Right renal pelvis (tissue), 4 donors: ENCODE measurements at places on chromosomes 6 and 20. TPM values are rescaled to one million over a fixed set of nuclear protein-coding genes. Genes with fewer than 3 reads are reported as not detected.
A peak's percentile ranks its signal among the peaks of the same experiment; 100 is the strongest.

MPC1 gene
- polyA plus RNA-seq, result 87.1 TPM

POM121L2 gene
- not detected for polyA plus RNA-seq

USP49 gene
- 9.5 TPM for polyA plus RNA-seq

GRCh38 chr6:159981403-159982245, 12.7 kb downstream of the IGF2R start:
- no peak for DNase-seq

DNA sequence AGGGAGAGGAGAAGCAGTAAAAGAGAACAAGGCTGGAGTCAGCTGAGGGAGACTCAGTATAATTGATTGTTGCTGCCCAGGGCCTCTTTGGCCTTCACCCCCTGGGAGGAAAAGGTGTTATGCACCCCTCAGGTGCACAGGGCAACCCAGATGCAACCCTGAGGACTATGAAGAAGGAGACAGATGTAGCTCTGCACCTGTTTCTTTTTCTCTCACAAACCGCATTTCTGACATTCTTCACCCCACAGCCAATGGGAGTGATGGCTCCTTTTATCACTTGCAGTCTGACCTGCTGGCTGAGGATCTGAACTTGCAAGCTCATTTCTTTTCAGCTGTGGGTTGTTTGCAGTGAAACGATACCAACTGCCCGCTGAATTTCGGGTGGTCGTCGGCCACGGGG, 64.1 kb upstream of the F13A1 start:
- DNase-seq, result no peak

- DNase-seq, result peak; percentile 32
Measured at GRCh38 chr6:105402090-105402938, 568 bp downstream of the PREP start.

DNA sequence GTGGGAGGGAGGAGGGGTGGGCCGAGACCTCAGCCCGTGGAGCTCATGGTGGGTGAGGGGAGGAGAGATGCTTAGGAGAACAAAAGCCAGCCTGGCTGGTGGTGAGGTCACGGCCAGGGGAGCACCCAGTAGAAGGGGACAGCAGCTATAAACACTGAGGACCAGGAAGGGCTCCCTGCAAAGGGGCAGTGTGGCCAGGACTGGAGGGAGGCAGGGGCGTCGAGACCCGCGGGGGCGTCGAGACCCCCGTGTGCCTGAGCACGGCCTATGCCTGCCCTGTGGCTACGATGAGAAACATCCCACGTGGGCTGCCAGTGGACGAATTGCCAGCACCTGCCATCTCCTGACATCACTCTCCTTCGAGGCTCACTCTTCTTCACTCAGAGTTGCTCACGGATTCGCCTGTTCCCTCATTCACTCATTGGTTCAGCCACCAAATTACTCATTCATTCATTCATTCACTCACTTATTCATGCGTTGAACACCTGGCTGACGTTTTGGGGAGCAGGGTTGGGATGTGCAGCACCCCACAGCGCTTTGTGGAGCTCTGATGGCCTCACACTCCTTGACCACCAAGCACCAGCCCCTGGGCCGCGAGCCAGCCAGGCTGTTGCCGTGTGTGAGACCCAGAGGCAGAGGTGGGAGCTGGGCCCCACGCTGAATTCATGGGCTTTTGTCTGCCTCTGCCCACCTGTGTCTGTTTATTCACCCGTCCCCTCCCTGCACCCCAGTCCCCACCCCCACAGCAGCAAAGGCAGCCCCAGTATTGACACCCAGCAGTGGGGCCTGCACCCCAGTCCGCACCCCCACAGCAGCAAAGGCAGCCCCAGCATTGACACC, 61.2 kb upstream of the BHLHE23 start:
- DNase-seq, result no peak

- DNase-seq, result no peak
Measured at GRCh38 chr20:59518881-59519706, 85.2 kb upstream of the PHACTR3 start.

DNA sequence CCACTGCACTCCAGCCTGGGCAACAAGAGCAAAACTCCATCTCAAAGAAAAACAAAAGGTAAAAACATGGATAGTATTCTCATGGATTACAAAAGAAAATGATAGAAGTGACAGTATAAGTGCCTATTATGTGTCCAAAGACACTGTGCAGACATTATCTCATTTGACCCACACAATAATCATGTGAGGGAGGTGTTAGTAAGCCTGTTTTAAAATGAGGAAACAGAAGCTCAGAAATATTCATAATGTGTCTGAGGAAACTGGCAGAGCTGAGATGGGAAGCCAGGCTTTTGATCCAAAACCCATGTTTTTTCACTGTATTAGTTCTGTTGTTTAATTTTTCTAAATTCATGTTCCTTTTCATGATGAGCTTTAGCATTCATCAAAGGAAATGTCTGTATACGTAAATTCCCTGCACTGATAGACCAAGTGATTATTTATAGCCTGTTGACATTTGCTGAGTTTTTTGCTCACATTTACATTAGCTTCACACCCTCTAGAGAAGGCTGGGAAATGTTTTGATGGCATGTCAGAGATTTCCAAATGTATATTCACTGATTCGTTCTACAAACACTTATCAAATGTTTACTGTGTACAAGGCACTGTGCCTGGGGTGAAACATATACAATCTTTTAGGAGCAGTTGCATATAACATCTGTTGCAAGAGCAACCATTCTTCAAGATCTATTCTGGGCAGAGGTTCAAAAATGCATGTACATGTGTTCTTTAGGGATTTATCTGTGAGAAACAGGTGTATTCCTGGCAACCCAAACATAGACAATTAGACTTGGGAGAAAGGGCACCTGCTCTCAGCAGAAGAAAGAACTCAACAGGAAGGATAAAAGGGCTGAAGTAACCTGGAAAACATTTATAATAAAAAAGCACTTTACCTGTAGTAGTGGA, 331.5 kb downstream of the SAMD5 start:
- DNase-seq, result no peak

GRCh38 chr6:6412700-6413099, 92.2 kb upstream of the F13A1 start:
- peak; percentile 60 for DNase-seq

DNA sequence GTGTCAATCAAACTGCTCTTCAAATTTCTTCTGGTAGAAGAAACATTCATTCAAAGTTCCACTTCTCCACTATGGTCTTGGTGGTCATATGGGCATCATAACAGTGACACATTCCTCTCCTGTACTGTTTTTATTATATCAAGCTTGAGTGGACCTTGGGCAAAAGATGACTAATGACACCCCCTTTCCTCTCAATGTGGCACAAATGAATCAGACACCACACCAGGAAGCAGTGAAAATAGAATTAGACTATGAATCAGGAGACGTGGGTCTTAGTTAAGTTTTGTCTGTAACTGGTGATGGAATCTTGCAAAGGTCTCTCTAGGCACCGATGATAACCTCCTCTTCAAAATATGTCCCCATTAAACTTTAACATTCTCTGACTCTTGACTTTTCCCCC, 9.0 kb upstream of the NRSN1 start:
- no peak for DNase-seq

- no peak for DNase-seq
Measured at GRCh38 chr6:111162504-111162903, 75.2 kb downstream of the SLC16A10 start.

DNA sequence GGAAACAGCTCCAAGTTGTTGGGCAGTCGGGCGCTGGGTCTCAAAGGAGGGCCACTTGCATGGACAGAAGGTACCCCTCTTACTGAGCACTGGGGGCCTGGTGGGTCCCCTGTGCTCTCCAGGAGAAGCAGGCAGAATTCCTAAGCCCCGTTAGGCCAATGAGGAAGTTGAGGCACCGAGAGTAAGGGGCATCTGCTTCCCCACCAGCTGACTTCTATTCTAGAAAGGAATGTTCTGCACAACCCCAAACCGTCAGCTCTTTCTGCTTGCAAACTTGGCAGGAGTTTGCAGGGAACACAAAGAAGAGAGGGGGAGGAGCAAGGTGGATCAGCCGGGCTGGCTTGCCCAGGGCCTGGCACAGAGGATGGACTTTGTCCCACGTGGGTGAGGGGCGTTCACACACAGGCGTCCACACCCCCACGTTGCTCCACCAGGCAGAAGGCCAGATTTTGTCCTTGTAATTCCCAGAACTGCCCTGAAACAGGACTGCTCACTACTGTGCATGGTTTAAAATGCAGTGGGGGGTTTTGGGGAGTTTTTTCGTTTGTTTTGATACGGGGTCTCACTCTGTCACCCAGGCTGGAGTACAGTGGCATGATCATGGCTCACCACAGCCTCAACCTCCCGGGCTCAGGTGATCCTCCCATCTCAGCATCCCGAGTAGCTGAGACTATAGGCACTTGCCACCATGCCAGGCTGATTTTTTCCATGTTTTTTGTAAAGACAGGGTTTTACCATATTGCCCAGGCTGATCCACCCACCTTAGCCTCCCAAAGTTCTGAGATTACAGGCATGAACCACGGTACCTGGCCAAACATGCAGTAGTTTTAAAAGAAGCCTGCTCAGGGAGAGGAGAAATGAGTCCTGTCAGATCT, 93.3 kb downstream of the SNX5 start:
- DNase-seq, result no peak

DNA sequence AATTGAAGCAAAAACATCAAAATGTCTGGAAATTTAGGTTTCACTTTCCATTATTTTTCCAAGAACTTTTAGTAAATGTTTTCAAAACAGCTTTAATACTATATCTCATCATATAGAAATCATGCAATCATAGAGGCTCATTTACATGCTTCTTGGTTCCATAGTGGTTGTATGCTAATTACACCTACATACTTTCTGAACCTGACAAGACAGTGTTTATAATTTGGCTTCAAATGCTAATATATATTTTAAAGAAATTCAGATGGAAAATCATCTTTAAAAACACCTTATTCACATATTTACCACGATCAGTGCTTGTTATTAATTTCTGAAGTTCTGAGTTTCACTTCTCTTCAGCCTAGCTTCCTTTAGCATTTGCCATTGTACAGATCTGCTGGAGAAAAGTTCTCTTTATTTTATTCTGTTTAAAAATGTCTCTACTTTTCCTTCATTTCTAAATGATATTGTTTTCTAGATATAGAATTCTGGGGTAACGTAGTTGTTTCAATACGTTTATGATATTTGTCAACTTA, 89.9 kb downstream of the PLCB1 start:
- DNase-seq, result no peak

- peak; percentile 97 for DNase-seq
Measured at GRCh38 chr6:110179406-110180227, at the start of gene WASF1. TSS of gene WASF1 (minus strand) at chr6:110179670. CDS start at chr6:110127601, 52,069 bp downstream.

DNA sequence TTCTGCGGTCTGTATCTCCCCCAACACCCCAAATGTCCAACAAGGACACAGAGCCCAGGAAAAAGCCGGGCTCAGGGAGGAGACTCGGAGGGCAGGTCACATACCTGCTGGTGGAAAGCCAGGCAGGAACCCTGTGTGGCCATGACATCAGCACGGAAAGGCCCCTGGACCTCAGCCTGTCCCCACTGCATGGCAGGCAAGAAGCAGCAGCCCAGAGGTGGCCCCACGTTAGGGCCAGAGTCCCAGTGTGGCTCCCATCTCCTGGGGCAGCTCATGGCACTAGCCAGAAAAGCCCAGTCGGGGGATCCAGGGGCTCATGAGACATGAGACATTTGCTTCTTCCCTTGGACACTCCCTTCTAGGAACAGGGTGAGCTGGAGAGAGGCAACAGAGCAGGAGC, 258.7 kb downstream of the DLL1 start:
- DNase-seq, result no peak

DNA sequence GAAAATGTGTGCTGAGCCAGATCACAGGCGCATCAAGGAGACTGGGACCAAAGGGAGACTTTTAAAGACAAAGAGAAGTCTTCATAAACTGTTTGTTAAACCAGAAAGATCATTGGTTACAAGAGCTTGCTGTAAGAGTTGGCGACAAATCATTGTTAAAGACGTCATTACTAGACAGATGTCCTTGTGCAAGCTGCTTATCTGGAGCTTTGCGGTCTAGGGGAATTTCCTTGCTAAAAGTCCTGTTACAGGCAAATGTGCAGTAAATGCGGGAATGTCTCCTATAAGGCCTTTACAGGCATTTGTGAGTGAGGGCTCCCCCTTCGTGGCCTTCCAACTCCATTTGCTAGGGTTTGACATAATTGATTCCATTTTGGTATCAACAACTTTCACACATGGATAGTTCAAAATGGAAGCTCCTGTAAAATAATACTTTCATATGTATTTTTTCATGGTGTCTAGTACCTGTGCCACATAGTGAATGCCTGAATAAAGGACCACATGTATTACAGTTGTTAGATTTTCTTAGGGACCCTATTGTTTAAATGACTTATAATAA, 362.4 kb downstream of the UTRN start:
- DNase-seq, result no peak

DNA sequence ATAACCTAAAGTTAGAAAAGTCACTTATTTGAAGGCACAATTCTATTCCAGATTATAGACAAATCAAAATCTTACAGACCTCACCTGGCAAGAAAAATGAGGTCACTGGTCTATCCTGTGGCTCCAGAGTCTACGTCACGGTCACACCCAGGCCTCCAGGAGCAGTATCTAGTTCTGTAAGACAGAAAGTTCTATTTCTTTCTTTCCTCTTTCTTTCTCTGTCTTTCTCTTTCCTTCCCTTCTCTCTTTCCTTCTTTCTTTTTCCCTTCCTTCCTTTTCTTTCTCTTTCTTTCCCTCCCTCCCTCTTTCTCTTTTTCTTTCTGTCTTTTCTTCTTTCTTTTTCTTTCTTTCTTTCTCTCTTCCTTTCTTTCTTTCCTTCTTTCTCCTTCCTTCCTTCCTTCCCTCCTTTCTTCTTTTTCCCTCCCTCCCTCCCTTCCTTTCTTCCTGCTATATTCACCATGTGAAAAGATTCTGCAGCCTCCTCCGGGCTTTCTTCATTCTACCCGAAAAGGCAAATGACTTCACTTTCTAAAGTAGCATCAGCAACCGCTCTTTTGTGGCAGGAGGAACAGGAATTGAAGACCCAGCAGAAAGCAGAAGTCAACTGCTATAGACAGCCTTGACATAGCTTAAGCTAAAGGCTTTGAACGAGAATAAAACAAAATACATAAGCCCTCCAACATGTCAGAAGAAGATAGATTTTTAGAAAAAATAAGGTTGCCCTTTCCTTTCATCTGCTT, 83.9 kb upstream of the SIRPG start:
- DNase-seq, result no peak

DNA sequence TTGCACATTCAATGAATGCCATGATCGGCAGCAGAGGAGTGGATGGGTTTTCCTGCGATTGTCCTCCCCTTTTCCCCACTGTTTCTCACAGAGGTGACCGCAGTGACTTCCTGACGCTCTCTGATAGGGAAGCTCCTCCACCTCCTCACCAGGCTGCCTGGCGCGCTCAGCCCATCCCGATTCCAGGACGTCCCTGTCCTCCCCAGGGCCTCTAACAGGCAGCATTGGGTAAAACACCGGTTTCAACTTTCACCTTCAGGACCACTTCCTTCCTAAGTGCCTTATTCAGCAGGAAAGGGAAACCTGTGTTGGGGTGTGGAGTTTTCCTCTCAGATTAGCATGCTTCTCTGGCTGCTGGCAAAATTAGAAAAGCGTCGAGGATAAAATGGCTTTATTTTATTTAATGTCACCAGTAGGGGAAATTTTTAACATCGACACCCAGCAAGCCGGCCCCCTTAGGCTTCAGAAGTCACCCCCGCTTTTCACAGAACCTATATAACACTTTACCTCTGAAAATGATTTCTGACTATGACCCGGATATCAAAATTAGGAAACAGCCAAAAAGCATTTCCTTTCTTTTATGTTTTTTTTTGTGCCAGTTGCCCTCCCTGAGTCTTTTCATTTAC, 570.4 kb upstream of the GJE1 start:
- no peak for DNase-seq
